ENCODE measurements at places on chromosomes 13 and 19. TPM values are rescaled to one million over a fixed set of nuclear protein-coding genes. Genes with fewer than 3 reads are reported as not detected.

Gene TNNI3
- 3.5 TPM for total RNA-seq

Gene KCTD4
- total RNA-seq: 13.4 TPM

Gene SIGLEC6
- total RNA-seq: not detected

Gene STRN4
- 93.0 TPM for total RNA-seq

Gene MYH14
- total RNA-seq: 4.4 TPM

Gene RETN
- 0.92 TPM for total RNA-seq

Gene ZNF808
- total RNA-seq: 36.2 TPM

Gene OR7D2
- not detected for total RNA-seq

Gene SPC24
- 9.0 TPM for total RNA-seq

Gene SPACA4
- not detected for total RNA-seq

Gene CRLF1
- total RNA-seq: 3.0 TPM

Gene RANBP3
- 44.8 TPM for total RNA-seq

Gene SERPINE3
- total RNA-seq: 0.23 TPM

Gene TRPM4
- 7.2 TPM for total RNA-seq

Gene AMER2
- total RNA-seq: 99.9 TPM

Gene RPL28
- total RNA-seq: 129 TPM

Gene GRIK5
- 23.8 TPM for total RNA-seq

Gene HSD17B14
- total RNA-seq: 5.3 TPM

Gene OR4F17
- not detected for total RNA-seq

Gene ZNF880
- 128 TPM for total RNA-seq

Gene RPS15
- total RNA-seq: 300 TPM

Gene ZNF135
- total RNA-seq: 13.4 TPM

Gene PALM
- 101 TPM for total RNA-seq

Gene ZNF44
- total RNA-seq: 18.0 TPM

Gene ATP7B
- 13.1 TPM for total RNA-seq

Measured in diencephalon (tissue), 1 donor.